Stimulated activated CD4-positive, alpha-beta T cell treated with anti-CD3 and anti-CD28 coated beads, Interleukin-1b, Interleukin-23, amount 100 ng/mL, for 1 hour (primary cell): ENCODE measurements at places on chromosomes 2 and 18.

DNA sequence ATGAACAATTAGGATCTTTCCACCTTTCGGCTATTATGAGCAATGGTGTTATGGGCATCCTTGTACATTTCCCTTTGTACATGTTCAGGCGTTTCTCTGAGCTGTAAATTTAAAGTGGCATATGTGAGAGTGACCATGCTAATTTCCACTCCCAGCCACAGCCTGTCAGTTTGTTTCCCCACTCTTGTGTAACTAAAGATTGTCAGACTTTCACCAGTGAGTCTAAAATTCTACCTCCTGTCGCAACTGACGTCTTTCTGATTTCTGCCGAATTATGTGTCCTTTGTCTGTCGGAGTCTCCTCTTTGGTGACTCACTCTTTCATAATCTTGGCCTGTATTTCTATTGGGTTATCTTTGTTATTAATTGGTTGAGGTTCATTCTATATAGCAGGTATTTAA is 50.7 kb downstream of the TRAPPC12 start:
- no peak for DNase-seq

- DNase-seq, result no peak
Observed at GRCh38 chr18:43422518-43422917, 145.2 kb upstream of the SYT4 start.

GRCh38 chr2:62293490-62294271 is 97.8 kb downstream of the B3GNT2 start:
- DNase-seq, result no peak

DNA sequence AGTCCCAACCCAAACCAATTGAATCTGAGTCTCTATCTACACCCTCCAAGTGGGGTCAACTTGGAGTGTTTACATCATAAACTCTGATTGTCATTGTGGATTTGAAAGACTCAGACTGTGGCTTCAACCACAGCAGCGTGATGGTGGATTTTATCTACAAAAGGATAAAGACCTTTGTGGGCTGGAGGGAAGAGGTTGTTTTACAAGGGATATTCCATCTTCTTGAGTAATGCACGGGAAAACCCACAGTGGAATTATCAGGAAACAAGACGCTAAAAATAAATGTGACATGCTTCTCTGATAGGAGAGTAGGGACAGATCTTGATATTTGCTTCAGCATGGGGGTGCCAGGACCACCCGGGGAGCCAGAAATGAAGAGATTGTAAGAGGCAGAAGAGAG is 93.5 kb downstream of the LPIN1 start:
- no peak for DNase-seq

DNA sequence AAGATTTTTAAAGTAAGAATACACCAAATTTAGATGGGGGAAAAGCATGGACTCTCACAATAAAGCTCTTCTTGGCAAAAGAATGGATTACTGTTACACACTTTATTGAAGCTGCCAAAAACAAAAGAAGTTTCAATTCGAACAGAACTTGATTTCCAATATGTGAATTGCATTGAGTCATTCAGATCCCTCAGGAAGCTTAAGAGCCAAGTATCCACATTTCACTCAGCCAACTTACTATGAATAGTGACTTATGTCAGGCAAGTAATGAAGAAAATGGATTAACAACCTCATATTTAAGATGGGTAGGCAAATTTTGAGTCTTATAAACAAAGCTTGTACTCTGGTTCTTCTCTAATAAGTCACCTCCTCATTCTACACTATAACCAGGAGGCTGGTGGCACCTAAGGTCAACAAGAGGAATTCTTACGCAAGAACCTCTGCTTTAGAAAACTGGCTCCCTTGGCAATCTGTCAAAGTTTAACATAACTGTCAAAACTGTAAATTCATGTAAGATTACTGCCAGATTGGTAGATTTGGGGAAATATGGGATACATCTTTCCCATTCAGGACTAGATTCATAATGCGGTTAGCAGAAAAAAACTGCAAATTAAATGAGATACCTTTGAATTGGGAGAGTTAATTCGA is 6.0 kb downstream of the HADHA start:
- no peak for DNase-seq
